ENCODE measurements at places on chromosomes 12 and 14. TPM values are rescaled to one million over a fixed set of nuclear protein-coding genes. Genes with fewer than 3 reads are reported as not detected.
A peak's percentile ranks its signal among the peaks of the same experiment; 100 is the strongest.

- H3K4me1 ChIP-seq = peaks cover 49% of the 10 kb centered on the region
- DNase-seq = no peak
- H3K36me3 ChIP-seq = peaks cover 75% of the 10 kb centered on the region
Observed at GRCh38 chr12:110668480-110669192, 20.3 kb downstream of the HVCN1 start.

GRCh38 chr12:9731797-9732196, 1.1 kb downstream of the CLECL1 start:
- H3K27ac ChIP-seq = peak overlapping the region; percentile 74
- H3K36me3 ChIP-seq = peaks cover 7% of the 10 kb centered on the region
- no peaks in the 10 kb centered on the region for H3K27me3 ChIP-seq
- peaks cover 50% of the 10 kb centered on the region for H3K4me1 ChIP-seq
- no peak for DNase-seq

DNA sequence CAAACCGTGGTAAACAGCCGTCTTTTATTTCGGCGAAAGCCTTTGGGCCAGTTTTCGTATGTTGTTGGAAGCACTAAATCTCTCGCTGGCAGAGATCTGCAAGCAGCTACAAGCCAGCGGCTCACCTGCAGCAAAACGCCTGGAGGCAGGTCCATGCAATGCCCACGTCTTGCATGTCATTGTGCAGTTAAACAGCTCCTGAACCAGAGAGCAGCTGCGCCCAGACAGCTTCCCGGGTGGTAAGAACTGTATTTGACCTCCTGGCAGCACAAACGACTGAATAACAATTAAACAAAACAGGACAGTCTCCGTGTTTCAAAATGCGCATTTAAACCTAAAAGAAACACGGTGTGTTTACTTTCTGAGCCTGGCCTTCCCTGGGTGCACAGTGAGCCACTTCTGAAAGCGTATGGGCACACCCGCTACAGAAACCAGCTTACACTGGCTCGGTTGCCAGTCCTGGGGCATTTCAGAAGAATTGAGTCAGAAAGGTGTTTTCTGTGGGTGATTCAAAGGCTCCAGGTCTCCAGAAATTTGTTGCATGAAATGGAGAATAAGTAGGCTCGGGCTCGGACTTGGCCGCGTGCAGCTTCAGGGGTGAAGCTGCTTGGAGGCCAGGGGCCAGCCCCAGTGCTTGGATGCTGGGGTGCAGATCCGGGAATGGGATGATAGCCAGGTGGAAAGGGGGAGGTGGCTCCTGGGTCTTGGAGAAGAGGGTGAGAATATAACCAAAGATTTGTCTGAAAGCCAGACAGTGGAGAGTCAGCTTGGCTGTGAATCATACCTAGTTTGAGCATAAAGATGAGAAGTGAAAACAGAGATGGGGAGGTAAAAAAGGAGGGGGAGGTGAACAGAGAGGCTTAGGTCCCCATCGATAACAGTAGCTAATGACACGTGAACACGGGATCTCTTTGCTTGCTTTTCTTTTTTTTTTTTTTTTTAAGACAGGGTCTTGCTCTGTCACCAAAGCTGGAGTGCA, 24.9 kb upstream of the FZD10 start:
- no peak overlapping the region for H3K27ac ChIP-seq
- peaks cover 9% of the 10 kb centered on the region for H3K27me3 ChIP-seq
- H3K4me3 ChIP-seq = no peak overlapping the region
- H3K36me3 ChIP-seq = no peaks in the 10 kb centered on the region

DNA sequence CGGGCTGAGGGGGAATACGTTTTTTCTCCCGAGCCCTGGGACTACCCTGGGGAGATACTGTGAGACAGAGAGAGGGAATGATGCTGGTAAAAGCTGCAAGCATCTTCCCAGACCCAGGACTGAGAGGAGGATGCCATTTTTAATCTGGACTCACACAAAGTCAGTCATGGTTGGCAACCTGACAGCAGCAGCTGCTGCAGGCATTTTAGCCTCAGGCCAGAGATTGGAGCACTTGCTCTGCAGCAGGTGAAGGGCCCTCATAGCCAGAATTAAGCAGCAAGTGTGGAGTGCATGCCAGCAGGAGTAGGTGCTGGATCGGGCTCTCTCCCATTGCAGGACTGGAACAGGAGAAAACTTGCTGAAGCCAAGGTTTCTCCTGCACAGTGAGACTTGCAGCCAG, 361.1 kb upstream of the CLEC14A start:
- no peak overlapping the region for H3K27ac ChIP-seq
- no peak for DNase-seq
- H3K27me3 ChIP-seq = no peaks in the 10 kb centered on the region
- no peak overlapping the region for H3K4me3 ChIP-seq
- H3K4me1 ChIP-seq = no peaks in the 10 kb centered on the region

DNA sequence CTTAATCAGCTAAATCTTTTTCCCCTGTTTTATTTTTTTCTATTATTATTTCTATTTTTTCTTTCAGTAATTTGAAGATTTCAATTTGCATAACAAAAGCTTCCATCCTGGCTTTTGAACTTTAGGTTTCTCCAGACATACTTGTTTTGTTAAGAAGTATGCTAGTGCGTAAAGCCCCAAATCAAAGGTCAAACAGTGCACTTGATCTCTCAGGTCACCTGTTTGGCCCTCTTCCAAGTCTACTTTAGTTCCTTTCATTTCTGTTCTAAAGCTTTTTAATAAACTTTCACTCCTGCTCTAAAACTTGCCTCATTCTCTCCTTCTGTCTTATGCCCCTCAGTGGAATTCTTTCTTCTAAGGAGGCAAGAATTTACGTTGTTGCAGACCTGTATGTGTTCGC, 54.6 kb upstream of the ATXN7L3B start:
- peaks cover 4% of the 10 kb centered on the region for H3K27me3 ChIP-seq
- no peak overlapping the region for H3K27ac ChIP-seq
- H3K4me3 ChIP-seq = no peak overlapping the region
- no peaks in the 10 kb centered on the region for H3K36me3 ChIP-seq
- no peak for DNase-seq

DNA sequence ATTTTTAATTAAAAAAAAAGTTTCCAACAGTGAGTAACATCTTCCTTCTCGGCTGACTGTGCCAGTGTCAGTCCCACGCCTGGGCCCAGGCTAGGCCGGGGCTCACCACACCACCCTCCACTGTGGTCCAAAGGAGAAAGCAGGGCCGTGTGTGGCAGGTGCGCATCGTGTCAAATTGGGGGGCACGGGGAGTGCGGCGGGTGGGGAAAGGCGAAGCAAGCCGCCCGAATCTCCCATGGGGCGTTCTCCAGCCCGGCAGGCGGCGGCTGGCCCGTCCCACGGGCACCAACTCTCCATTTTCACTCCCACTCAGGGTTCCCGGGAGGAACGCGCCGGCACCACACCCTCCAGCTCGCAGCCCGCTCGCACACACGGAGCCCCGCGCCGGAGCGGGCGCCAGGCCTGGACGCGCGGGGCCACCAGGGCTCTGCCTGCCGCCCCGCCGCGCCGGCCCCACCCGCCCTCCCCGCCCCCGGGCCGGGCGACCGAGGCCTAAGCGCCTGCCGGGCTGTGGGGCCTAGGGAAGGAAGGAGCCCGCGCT, 604 bp downstream of the EEA1 start:
- peaks cover 32% of the 10 kb centered on the region for H3K4me1 ChIP-seq
- DNase-seq = peak; percentile 78
- H3K27me3 ChIP-seq = no peaks in the 10 kb centered on the region

GRCh38 chr12:2318286-2318685, 265.5 kb downstream of the CACNA1C start:
- peaks cover 5% of the 10 kb centered on the region for H3K27me3 ChIP-seq
- H3K4me1 ChIP-seq = no peaks in the 10 kb centered on the region
- peaks cover 3% of the 10 kb centered on the region for H3K36me3 ChIP-seq

- no peaks in the 10 kb centered on the region for H3K4me1 ChIP-seq
- no peak overlapping the region for H3K4me3 ChIP-seq
- H3K36me3 ChIP-seq = no peaks in the 10 kb centered on the region
- no peak overlapping the region for H3K27ac ChIP-seq
- DNase-seq = no peak
- peaks cover 38% of the 10 kb centered on the region for H3K27me3 ChIP-seq
Observed at GRCh38 chr12:21946983-21947382, 5.8 kb upstream of the ABCC9 start.

DNA sequence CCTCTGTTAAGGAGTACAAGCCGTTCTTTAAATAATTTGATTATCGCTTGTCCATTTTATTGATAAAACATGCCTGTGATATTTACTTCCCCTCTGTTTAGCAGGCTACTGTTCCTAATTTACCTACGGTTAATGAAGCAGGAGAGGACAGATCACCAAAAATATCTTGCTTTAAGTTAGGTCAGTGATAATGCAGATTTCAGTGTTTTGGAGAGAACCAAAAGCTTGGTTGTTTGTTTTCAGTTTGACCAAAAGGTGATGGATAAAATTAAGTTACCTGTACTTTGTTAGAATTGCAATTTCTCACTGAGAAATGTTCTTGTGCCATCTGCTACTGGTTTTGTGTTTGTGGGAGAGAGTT, 958 bp downstream of the SPATS2 start:
- DNase-seq = no peak
- peaks cover 34% of the 10 kb centered on the region for H3K4me1 ChIP-seq
- no peaks in the 10 kb centered on the region for H3K27me3 ChIP-seq
- H3K4me3 ChIP-seq = peak overlapping the region; percentile 88
- H3K27ac ChIP-seq = no peak overlapping the region
- peaks cover 4% of the 10 kb centered on the region for H3K36me3 ChIP-seq

DNA sequence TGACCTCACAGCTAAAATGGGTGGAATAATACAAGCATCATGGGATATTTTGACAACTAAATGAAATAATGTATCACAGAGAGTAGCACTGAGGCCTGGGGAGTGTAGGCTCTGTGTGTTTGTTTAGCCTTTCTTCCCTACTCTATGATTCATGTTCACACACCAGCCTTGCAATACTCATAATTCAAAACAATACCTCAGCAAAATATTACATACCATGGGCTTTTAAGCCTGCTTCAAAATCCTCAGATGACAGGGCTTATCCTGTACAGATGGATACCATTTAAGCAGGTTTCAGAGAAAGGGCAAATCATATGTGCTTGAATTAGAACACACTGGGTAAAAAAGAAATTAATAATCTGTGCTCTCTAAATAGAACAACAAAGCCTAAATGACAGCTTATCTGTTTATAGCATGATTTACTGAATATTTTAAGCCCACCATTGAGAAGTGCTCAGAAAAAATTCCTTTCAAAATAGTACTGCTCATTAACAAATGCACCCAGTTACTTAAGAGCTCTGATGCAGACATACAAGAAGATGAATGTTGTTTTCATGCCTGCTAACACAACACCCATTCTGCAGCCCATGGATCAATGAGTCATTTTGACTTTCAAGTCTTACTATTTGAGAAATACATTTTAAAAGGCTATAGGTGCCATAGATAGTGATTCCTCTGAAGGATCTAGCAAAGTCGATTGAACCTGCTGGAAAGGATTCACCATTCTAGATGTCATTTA, 84.9 kb upstream of the ADAMTS20 start:
- H3K4me1 ChIP-seq = no peaks in the 10 kb centered on the region
- H3K36me3 ChIP-seq = no peaks in the 10 kb centered on the region
- H3K4me3 ChIP-seq = no peak overlapping the region
- no peak for DNase-seq

DNA sequence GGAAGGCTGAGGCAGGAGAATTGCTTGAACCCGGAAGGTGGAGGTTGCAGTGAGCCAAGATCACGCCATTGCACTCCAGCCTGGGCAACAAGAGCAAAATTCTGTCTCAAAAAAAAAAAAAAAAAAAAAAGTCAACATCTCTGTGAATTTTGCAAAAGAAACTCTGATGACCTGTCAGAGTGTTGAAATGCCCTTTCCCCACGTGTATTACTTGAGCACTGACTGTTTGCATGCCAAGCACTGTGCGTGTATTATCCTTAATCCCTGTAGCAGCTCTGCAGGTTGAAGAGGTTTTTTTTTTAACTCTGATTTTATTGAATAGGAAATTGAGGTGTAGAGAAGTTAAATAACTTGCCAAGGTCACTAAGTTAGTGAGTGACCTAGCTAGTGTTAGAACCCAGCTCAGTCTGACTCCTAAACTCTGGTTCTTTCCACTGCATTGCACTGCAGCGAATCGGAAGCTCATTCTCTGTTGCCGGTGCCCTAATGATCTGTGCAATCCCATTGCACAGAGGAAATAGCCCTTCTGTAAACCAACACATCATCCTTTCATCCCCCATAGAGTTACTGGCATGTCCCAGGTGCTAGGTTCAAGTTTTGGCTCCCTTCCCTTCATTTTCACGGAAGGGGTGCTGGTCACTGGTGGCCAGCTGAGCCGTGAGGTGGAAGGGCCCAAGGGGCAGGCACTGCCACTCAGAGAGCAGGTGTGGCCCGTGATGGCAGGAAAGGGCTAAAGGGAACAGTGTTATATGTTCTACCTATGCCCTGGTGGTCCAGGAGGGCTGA, 122.3 kb downstream of the EML1 start:
- H3K27me3 ChIP-seq = peaks cover 7% of the 10 kb centered on the region
- H3K36me3 ChIP-seq = no peaks in the 10 kb centered on the region
- no peak overlapping the region for H3K4me3 ChIP-seq
- H3K27ac ChIP-seq = no peak overlapping the region
- no peaks in the 10 kb centered on the region for H3K4me1 ChIP-seq

GRCh38 chr12:98256830-98257229, 258.6 kb upstream of the TMPO start:
- H3K27ac ChIP-seq = no peak overlapping the region
- H3K4me1 ChIP-seq = no peaks in the 10 kb centered on the region
- H3K36me3 ChIP-seq = no peaks in the 10 kb centered on the region
- no peaks in the 10 kb centered on the region for H3K27me3 ChIP-seq
- DNase-seq = no peak
- no peak overlapping the region for H3K4me3 ChIP-seq

GRCh38 chr12:39813776-39814175, 194.2 kb upstream of the ABCD2 start:
- no peak overlapping the region for H3K4me3 ChIP-seq
- H3K4me1 ChIP-seq = no peaks in the 10 kb centered on the region
- H3K27ac ChIP-seq = no peak overlapping the region
- no peak for DNase-seq
- no peaks in the 10 kb centered on the region for H3K36me3 ChIP-seq
- H3K27me3 ChIP-seq = no peaks in the 10 kb centered on the region

The ADCY4 gene
- total RNA-seq = 0.70 TPM

The RNASE7 gene
- total RNA-seq = not detected

The IL26 gene
- not detected for total RNA-seq

The MOK gene
- total RNA-seq = 6.5 TPM

The KRT73 gene
- 0.14 TPM for total RNA-seq

The MFAP5 gene
- not detected for total RNA-seq

The KRT79 gene
- 0.95 TPM for total RNA-seq

The SPATA7 gene
- 2.5 TPM for total RNA-seq

The CACNA2D4 gene
- 3.8 TPM for total RNA-seq

The NOXRED1 gene
- total RNA-seq = 0.26 TPM

The CYP27B1 gene
- 12.0 TPM for total RNA-seq
